Ascending aorta (tissue), 2 donors: ENCODE measurements at places on chromosomes 2 and 18. TPM values are rescaled to one million over a fixed set of nuclear protein-coding genes. Genes with fewer than 3 reads are reported as not detected.

Gene CERKL
- total RNA-seq = not detected

Gene GKN2
- total RNA-seq = 0.75 TPM

Gene CHRND
- total RNA-seq = not detected

Gene GPR45
- not detected for total RNA-seq

Gene ITGA4
- total RNA-seq = 6.6 TPM

Gene IHH
- not detected for total RNA-seq

Gene BBS5
- total RNA-seq = 1.5 TPM

Gene KIAA2012
- 0.11 TPM for total RNA-seq

Gene PSMG2
- 52.2 TPM for total RNA-seq

Gene CRACDL
- total RNA-seq = 51.9 TPM

Gene SGPP2
- 0.21 TPM for total RNA-seq

Gene CDCA7
- total RNA-seq = not detected

Gene KRTCAP3
- not detected for total RNA-seq

Gene CXCR1
- not detected for total RNA-seq

Gene NEURL3
- total RNA-seq = not detected

GRCh38 chr18:79713341-79713740 is 33.7 kb downstream of the CTDP1 start:
- H3K27me3 ChIP-seq = no peaks in the 10 kb centered on the region
- peaks cover 38% of the 10 kb centered on the region for H3K36me3 ChIP-seq
- H3K4me1 ChIP-seq = no peaks in the 10 kb centered on the region
- no peak for DNase-seq
- no peak overlapping the region for H3K27ac ChIP-seq
- no peak overlapping the region for H3K4me3 ChIP-seq

- no peaks in the 10 kb centered on the region for H3K4me1 ChIP-seq
- H3K36me3 ChIP-seq = peaks cover 8% of the 10 kb centered on the region
- H3K27ac ChIP-seq = no peak overlapping the region
- no peak for DNase-seq
- H3K4me3 ChIP-seq = no peak overlapping the region
- H3K27me3 ChIP-seq = no peaks in the 10 kb centered on the region
These were observed 65.2 kb upstream of the CCDC195 start for GRCh38 chr2:224781400-224781799.

DNA sequence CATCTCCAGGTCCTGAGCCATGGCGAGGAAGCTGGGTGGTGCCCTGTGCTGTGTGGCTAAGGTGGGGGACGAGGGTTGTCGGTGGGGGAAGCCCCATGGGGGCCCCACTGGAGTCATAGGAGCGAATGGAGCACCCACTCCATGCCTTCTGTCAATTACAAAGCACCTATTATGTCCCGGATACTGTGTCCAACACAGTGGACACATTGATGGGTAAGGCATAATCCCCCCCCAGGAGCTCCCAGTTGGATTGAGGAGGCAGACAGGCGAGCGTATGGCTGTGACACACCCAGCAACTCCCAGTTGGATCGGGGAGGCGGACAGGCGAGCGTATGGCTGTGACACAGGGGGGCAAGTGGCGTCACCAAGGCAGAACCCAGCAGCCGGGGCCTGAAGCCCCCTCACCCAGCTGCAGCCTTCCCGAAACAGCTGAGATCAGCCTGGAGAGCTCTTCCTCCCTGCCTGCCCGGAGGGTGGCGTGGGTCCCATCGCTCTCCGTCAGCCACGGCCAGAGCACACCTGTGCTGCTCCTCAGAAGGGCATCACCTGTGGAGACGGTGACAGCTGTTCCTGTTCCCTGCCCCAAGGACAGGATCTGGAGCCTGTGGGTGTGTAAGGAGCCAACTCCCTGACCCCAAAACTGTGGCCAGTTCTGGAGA is 69.6 kb downstream of the HPCAL1 start:
- no peaks in the 10 kb centered on the region for H3K4me1 ChIP-seq
- DNase-seq = no peak
- H3K27me3 ChIP-seq = no peaks in the 10 kb centered on the region
- H3K27ac ChIP-seq = no peak overlapping the region
- H3K4me3 ChIP-seq = no peak overlapping the region

- no peak for DNase-seq
- peaks cover 15% of the 10 kb centered on the region for H3K4me1 ChIP-seq
- no peaks in the 10 kb centered on the region for H3K36me3 ChIP-seq
- H3K27ac ChIP-seq = peak overlapping the region; percentile 62
- no peaks in the 10 kb centered on the region for H3K27me3 ChIP-seq
These were observed 96.9 kb downstream of the HNRNPLL start for GRCh38 chr2:38505779-38506178.

- H3K27me3 ChIP-seq = no peaks in the 10 kb centered on the region
- H3K4me1 ChIP-seq = no peaks in the 10 kb centered on the region
- DNase-seq = no peak
- H3K27ac ChIP-seq = no peak overlapping the region
- no peaks in the 10 kb centered on the region for H3K36me3 ChIP-seq
- no peak overlapping the region for H3K4me3 ChIP-seq
These were observed 110.6 kb upstream of the ACVR1 start for GRCh38 chr2:157986761-157987160.

DNA sequence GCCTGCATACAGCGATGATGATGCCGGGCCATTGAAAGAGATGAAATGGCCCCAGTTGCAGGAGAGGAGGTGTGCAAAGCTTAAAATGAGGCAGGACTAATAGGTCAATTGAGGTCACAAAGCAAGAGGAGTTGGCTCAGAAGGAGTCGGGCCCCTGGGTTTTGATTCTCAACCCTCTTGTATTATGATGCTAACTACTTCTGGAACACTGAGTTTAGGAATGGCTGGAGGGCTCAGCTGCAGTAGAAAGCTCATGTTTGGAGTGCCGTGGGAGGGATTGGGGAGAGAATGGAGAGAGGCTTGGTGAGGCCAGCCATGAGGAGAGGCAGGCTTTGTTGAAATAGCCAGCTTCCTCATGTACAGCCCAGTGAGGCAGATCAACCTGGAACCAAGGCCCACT is 4.8 kb downstream of the TNP1 start:
- no peak for DNase-seq
- H3K4me3 ChIP-seq = no peak overlapping the region
- H3K27me3 ChIP-seq = no peaks in the 10 kb centered on the region
- H3K36me3 ChIP-seq = no peaks in the 10 kb centered on the region
- H3K4me1 ChIP-seq = no peaks in the 10 kb centered on the region

DNA sequence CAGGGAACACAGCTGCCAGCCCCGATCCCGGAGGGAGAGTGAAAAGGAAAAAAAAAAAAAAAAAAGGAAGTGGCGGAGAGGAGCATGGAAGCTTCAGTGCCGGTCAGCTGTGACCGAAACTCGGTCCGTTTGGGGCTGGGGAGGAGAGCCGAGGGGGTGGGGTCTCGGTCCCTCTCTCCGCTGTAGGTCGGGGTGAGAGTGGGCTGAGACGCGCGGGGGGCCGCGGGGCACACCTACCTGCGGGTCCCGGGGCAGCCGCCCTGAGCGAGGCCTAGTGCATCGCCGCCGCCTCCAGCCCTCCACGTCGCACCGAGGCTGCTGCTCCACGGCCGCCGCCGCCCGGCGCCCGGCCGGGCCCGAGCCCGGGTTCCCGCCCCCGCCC is 536 bp downstream of the VPS54 start:
- H3K36me3 ChIP-seq = no peaks in the 10 kb centered on the region
- DNase-seq = no peak
- peak overlapping the region; percentile 97 for H3K4me3 ChIP-seq
- H3K27me3 ChIP-seq = no peaks in the 10 kb centered on the region
- peaks cover 20% of the 10 kb centered on the region for H3K4me1 ChIP-seq

DNA sequence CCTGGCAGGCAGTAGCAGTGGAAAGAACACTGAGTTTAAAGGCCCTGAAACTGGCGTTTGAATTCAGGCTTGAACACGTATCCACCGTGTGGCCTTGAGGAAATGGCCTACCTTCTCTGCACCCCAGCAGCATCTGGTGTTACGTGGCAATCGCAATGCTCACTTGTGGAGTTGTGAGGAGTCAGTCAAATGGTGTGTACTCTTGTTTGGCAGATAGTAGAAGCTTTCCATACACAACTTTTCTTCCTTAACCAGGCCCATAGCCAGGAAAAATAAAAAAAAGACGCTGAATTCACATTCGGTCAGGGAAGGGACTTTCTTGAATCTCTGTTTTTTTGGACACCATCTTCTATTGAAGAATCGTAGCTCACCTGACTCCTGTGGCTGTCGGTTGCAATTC is 1101.5 kb upstream of the KLHL29 start:
- no peaks in the 10 kb centered on the region for H3K36me3 ChIP-seq
- H3K4me1 ChIP-seq = no peaks in the 10 kb centered on the region
- H3K27me3 ChIP-seq = no peaks in the 10 kb centered on the region
- no peak overlapping the region for H3K27ac ChIP-seq
- no peak for DNase-seq
- H3K4me3 ChIP-seq = no peak overlapping the region

DNA sequence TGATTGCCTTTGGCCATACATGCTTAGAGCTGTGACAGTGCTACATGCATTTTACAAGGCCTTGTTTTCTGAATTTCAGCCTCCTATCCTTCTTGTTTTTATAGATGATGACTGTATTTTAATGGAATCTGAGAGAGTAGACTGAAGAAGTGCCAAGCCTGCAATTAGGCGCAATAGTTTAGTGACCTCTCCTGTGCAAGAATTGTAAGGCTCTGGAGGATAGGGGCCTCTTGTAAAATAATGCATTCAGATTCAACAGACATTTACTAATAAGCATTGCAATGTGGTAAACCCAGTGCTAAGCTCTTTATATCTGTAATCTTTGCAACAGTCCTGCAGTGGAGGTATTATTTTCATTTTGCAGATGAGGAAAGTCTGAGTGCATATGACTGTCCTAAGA is 105.5 kb downstream of the TDRD15 start:
- DNase-seq = no peak
- H3K4me3 ChIP-seq = no peak overlapping the region
- H3K4me1 ChIP-seq = no peaks in the 10 kb centered on the region
- H3K27me3 ChIP-seq = no peaks in the 10 kb centered on the region
- H3K36me3 ChIP-seq = no peaks in the 10 kb centered on the region

GRCh38 chr2:218406949-218407618 is 7.4 kb downstream of the CTDSP1 start:
- H3K36me3 ChIP-seq = peaks cover 30% of the 10 kb centered on the region
- peaks cover 35% of the 10 kb centered on the region for H3K4me1 ChIP-seq
- H3K27me3 ChIP-seq = no peaks in the 10 kb centered on the region
- DNase-seq = peak; percentile 78

- no peak overlapping the region for H3K27ac ChIP-seq
- no peak for DNase-seq
- H3K4me3 ChIP-seq = no peak overlapping the region
- H3K36me3 ChIP-seq = no peaks in the 10 kb centered on the region
- no peaks in the 10 kb centered on the region for H3K4me1 ChIP-seq
These were observed 16.8 kb downstream of the ATP6V1C2 start for GRCh38 chr2:10738192-10738591.

- peaks cover 41% of the 10 kb centered on the region for H3K4me1 ChIP-seq
- peaks cover 18% of the 10 kb centered on the region for H3K36me3 ChIP-seq
- DNase-seq = peak; percentile 79
- H3K27me3 ChIP-seq = no peaks in the 10 kb centered on the region
- H3K27ac ChIP-seq = peak within 1 kb of the TSS; percentile 93
These were observed at the start of gene EMILIN1 for GRCh38 chr2:27078267-27079194. TSS of gene EMILIN1 (plus strand) at chr2:27078615. CDS start at chr2:27079066, 451 bp downstream.

DNA sequence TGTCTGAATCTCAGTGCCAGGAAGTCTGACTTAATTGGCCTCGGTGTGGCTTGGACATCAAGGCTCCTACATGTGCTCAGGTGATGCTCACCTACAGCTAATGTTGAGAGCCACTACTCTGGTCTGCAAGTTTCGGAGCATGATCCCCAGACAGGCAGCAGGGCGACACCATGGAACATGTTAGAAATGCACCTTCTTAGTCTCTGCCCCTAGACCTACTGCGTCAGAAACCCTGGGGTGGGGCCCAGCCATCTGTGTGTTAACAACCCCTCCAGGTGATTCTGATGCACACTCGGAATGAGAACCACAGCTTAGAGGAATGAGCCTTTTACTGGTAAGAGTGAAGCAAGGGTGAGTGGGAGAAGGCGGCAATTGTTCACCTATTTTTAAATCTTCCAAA is 86.9 kb upstream of the NABP1 start:
- no peak overlapping the region for H3K4me3 ChIP-seq
- no peak overlapping the region for H3K27ac ChIP-seq

DNA sequence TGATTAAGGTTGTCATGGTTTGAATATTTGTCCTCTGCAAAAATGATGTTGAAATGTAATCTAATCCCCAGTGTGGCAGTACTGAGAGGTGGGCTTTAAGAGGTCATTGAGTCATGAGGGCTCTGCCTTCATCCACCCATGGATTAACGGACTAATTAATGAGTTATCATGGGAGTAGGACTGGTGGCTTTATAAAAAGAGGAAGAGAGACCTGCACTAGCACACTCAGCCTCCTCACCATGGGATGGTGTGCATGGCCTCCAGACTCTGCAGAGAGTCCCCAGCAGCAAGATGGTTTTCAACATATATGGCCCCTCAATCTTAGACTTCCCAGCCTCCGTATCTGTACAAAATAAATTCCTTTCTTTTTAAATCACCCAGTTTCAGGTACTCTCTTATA is 41.0 kb downstream of the DTNB start:
- peaks cover 6% of the 10 kb centered on the region for H3K36me3 ChIP-seq
- no peaks in the 10 kb centered on the region for H3K27me3 ChIP-seq
- no peak overlapping the region for H3K27ac ChIP-seq
- H3K4me1 ChIP-seq = no peaks in the 10 kb centered on the region

DNA sequence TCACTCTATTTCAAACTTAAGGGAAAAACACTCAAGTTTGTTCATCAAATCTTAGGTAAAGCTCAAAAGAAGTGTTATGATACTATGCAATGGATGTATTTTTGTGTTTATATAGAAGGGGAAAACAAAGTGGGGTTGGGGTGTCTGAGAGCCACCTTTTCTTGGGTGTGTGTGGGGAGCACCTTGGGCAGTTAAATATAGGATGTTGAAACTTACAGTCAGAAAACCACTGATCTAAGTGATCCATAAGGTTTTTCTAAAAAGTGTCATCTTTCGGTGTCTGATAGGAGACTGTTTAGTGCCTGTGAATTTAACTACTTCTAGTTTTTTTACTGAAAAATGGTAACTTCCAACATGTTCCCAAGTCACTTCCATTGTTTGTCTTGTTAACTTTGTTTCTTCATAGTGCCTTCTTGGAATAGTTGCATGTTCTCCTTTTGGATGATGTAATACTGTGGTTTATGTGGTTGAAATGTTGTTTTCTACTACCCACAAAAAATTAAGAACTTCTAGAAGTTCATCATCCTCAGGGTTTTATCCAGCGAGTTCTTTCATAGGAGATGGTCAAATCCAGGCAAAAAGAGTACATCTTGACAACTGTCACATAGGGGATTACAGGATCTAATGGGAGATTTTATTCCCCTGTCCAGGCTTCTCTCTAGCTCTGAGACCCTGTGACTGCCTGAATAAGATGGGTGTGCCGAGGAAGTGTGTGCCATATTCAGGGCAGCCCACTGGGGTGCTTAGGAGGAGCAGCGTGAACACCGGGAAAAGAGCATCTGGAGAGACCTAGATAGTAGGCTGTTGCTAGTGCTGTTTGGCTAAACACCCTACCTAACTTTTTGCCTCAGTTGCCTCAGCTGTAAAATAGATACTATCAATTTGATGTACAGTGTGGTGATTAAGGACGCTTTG is 46.2 kb downstream of the CAB39 start:
- peaks cover 32% of the 10 kb centered on the region for H3K4me1 ChIP-seq
- DNase-seq = no peak
- peak overlapping the region; percentile 70 for H3K27ac ChIP-seq
- H3K27me3 ChIP-seq = no peaks in the 10 kb centered on the region

- H3K4me1 ChIP-seq = no peaks in the 10 kb centered on the region
- no peak overlapping the region for H3K27ac ChIP-seq
- DNase-seq = no peak
- H3K36me3 ChIP-seq = peaks cover 4% of the 10 kb centered on the region
- H3K4me3 ChIP-seq = no peak overlapping the region
These were observed 79.8 kb downstream of the DTNA start for GRCh38 chr18:34789768-34790344.

- H3K4me1 ChIP-seq = peaks cover 3% of the 10 kb centered on the region
- H3K36me3 ChIP-seq = no peaks in the 10 kb centered on the region
- no peak for DNase-seq
- no peaks in the 10 kb centered on the region for H3K27me3 ChIP-seq
These were observed 202.4 kb downstream of the KLHL29 start for GRCh38 chr2:23587341-23587880.
